ENCODE measurements at places on chromosomes 2 and 18.

GRCh38 chr2:162333968-162334367, 10.0 kb upstream of the GCA start:
- DNase-seq: no peak

DNA sequence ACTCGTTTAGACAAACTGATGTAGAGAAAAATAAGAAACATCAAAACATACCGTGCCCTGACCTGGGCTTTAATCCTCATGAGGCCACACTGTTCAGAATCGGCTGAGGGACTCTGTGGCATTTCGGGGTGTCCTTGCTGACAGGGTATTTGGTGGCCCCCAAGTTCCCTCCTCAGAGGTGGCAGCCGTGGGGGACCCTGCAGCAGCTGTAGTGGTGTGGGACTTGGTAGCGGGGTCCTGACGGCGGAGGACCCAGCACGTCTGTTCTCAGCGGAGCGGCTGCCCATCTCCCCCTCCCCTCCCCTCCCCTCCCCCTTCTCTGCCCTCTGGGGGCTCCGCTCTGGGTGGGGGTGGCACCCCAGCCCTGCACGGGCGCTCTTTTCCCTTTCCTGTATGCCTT, 18.4 kb downstream of the KCNG2 start:
- no peak for DNase-seq

GRCh38 chr2:100857915-100858314, 38.0 kb downstream of the NPAS2 start:
- DNase-seq: no peak

DNA sequence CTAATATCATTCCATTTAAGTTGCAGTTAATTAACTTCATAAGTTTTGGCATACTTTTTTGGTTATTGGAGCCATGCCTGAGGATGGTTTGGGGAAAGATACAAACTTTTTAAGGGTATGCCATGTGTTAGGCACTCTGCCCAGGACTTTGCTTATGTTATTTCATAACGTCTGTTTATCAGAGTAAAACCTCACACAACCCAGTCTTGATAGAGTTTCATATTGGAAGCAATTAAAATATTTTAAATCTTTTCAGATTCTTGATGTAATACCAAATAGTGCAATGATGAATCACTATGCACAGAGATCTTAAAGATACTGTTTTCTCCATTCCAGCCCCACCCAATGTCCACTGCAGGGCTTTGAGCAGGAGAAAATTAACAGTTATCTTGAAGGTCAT, 529.1 kb upstream of the HNMT start:
- no peak for DNase-seq

GRCh38 chr2:234136461-234136860, 86.0 kb downstream of the SPP2 start:
- no peak for DNase-seq

DNA sequence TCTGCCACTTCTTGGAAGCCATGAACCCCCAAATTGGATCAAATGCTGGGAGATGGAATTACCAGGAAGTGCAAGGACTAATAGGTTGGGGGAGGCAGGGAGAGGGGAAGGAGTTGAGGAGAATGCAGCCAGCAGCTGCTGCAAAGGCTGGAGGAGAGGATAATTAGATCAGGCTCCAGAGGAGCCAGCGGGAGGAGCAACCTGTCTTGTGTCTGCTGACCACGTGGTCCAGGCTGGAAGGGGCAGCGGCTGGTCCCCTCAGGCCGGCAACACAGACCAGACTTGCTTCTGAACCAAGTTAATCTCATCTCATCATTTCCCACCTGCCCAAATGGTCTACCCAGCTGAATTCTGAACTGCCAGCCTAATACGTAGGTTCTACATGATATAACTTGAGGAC, 68.3 kb downstream of the MRO start:
- no peak for DNase-seq

DNA sequence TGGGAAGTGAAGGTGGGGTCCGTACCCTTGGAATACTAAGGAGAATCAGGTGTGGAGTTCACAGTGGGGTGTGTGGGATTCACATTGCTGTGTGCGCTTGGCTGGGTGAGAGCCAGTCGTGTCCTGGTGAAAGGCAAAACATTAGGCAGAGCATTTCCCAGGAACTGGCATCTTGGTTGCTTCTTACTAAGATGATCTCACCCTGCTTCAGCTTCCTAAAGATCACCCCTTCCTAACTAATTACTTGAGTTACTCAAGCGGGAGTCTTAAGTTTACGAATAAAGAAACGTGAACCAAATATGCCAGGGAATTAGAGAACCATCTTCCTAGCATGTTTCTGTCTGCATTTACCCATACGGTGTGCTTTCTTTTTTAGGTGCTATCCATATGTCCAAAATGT, 122.9 kb downstream of the NCK2 start:
- DNase-seq: no peak

All from effector memory CD4-positive, alpha-beta T cell (primary cell).